ENCODE measurements at places on chromosomes 1 and 21.

- DNase-seq = no peak
Observed at GRCh38 chr1:17281775-17282181, 26.2 kb upstream of the PADI4 start.

GRCh38 chr1:184792450-184792969, 37.9 kb upstream of the EDEM3 start:
- DNase-seq = no peak

DNA sequence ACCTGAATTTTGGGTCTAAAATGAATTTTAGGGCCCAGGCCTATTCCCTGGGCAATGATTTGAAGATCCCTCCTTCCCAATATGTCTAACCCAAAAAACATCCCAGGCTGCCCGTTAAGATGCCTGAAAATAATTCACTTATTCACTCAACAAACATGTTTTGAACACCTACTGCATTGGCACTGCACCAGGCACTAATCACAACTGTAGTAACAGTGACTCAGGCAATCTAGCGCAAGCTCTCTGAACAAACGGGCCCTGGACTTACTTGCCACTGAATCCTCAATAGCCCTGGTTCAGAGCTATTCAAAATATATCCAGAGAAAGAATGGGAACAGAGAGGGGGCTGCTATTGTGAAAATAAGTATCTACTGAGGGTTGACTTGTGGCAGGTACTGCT, 4.2 kb downstream of the CD244 start:
- no peak for DNase-seq

- no peak for DNase-seq
Observed at GRCh38 chr1:202648605-202649226, 61.5 kb downstream of the SYT2 start.

GRCh38 chr1:9600861-9601834, 12.4 kb downstream of the TMEM201 start:
- no peak for DNase-seq

- no peak for DNase-seq
Observed at GRCh38 chr1:211082824-211083223, 51.1 kb downstream of the KCNH1 start.

DNA sequence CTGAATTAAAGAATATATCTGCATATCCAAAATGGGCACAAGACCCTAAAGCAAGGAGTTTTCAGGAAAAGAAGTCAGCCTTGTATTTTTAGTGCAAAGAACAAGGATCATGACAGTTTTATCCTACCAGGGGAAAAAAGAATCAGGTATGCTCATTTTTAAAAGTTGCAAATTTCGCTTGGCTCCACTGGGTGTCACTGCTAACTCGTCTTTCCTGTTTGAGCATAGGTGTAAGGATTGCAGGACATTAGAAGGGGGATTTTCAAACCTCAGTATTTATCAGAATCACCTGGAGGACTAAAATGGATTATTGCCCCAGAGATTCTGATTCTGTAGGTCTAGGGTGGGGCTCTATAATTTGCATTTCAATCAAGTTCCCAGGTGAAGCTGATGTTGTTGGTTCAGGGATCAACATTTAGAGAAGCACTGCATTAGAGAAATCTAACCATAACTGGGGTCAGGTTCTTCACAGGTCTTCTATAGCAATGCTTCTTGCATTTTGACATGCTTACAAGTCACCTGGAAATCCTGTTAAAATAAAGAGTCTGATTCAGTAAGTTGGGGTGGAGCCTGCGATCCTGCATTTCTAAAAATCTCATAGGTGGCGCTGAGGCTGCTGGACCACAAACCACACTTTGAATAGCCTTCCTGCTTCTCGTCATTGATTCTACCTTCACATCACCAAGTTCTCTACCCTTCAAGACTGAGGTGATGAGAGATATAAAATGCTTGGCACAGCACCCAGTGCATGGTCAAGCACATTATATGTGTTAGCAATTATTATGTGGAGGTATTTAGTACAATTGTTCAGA, 39.6 kb downstream of the NUF2 start:
- DNase-seq = no peak

DNA sequence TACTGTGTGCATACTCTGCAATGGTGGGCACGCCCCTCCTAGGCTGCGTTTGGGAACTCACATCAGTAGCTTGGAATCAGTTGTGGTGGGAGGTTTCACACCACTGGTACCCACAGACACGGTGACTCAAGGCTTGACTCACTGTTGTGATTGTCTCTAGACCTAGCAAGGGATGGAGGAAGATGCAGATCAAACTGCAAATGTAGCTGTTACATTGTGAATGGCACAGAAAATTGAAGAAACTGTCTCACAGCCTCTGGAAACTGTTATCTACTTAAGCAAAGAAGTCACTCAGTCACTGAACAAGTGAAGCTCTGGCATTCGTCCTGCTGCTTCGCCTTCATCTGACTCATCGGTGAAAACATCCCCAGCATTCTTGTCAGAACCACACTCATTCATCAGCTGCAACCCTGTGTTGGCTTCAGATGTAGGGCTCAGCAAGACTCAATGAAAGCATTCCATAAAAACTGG, 59.5 kb downstream of the POFUT2 start:
- DNase-seq = peak; percentile 61

GRCh38 chr21:32477424-32477745, 64.9 kb downstream of the EVA1C start:
- DNase-seq = no peak

DNA sequence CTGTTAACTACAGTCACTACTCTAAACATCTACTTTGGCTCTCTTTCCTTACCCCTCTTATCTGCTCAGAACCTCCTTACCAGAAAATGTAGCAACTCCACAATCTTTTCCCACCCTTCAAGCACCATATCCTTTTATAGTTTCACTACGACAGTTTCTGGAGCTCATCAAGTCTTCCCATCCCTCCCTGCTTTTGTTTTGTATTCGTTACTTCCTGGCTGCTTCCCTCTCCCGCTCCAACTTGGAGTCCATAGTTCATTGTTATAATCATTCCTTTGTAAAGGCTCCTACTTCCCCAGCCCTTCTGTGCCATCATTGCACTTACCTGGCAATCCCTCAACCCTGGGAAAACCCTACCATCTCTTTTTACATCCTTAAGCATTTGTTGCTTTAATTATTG, 18.0 kb downstream of the MPZL1 start:
- no peak for DNase-seq

GRCh38 chr1:152497273-152497672, 13.3 kb upstream of the LCE5A start:
- DNase-seq = no peak

DNA sequence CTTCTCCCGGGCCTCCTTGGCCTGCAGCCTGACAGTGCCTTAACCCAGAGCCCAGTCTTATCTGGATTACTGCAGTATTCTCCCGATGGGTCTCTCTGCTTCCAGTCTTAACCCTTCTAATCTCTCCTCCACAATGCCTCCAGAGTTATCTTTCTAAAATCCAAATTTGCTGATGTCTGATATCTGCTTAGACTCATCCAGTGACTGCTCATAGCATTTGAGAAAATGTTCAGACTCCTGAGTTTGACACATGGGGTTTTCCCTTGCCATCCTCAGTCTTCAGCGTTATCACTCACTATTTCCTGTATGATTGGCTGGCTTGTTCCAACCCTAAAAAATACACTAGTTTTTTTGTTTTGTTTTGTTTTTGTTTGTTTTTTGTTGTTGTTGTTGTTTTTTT, 102.0 kb downstream of the FMN2 start:
- no peak for DNase-seq

DNA sequence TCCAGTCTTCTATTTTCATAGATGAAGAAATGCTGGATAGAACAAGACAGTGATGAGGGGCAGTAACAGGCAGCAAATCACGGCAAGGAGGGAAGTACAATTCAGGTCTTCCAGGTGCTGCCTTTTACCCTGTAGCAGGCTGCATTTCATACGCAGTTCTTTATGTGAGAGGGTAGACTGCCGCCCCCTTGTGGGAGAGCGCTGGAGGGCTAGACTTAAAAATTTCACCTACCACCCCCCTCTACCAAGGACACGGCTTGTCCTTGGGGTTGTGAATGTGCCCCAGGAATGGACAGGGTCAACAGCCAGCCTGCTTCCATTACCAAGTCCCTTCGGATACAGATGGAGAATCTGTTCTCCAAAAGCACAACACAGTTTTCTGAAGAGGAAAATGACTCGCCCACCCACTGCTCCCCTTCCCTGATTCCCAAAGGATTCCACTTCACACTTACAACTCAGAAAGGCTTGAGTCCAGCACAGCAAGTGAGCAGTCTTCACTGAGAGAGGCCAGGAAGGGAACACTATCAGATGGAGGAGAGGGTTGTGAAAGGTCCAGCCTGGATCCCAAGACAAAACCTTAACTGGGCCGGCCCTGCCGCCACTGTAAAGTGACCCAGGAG, 7.4 kb downstream of the WDR77 start:
- peak; percentile 16 for DNase-seq

Measured in stimulated activated CD4-positive, alpha-beta T cell treated with anti-CD3 and anti-CD28 coated beads, TNF-alpha, amount 100 ng/mL, for 48 hours (primary cell).